ENCODE measurements at places on chromosomes 6 and 20.

- no peak for DNase-seq
These were observed 78.9 kb downstream of the FAM217A start for GRCh38 chr6:3999800-4000661.

DNA sequence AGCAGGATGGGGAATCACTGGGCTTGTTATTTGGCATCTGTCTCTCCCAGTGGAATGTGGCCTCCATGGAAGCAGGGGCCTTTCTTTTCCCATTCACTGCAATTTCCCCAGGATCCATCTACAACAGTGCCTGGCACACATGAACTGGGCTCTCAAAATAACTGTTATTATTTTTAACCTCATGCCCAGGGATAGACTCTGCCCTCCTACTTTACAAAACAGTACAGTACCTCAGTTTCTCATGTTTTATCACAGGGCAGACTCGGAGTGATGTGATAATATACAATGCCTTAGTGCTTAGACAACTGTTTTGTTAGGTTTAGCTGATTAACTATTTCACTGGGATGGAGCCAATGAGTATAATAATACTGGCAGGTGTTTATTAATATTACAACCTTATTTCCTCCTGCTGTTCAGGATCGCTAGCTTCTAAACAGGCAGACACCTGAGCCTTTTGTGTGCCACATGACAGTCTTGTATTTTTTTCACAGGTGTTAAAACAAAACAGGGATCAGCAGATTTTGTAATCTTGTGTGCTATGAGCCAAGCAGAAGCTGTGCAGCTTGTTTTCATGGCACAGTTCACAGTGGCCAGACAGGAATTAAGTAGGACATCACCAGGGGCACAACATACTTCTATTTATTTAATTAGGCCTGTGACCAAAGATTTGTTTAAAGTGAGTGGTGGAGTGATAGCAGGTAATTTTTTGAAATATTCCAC is 157.7 kb upstream of the EYA4 start:
- DNase-seq, result no peak

DNA sequence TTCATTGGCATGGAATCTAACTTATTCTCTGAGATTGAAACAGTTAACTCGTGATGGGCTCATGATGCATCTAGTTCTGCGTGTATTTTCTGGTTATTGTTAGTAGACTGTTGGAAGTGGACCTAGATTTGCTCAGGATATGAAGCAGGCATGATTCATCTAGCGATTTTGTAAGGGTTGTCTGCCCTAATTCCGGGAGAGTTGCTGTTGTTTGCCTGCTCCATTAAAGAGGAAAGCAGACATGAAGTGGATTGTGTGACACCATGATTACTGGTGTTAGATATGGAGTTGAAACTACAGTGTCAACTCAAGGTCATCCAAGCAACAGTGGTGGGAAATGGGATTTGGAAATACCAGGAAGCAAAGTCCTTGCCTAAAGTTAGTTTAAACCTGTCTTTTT is 41.0 kb downstream of the SOX4 start:
- DNase-seq, result no peak

DNA sequence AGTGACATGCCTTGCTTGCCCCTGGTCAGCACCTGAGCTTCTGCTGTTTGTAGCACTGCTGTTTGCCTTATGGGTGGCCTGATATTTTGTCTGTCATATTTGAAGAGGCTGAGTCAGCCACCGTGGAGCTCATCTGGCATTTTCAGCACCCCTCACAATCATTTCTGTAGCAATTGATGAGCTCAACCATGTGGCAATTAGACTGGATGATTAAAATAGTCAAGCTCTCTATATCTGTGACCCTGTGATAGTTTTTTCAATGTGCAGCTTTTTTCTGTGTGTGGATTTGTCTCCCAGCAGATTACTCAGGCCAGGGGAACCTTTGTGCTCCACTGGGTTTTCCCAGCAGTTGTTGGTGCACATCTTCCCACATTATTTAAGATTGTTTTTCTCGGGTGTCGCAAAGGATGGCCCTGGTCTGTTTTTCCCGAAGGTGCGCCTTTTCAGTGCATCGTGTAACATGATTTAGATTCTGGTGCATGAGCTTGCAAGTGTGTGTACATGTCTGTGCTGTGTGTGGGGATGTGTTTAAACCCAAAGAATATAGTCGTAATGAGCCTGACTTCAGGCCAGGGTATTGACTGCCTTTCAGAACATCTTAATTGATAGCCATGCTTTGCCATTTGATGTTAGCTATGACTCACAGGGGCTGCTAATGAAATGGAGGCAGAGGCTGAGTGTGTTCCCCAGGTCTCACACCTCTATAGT is 31.6 kb upstream of the GLP1R start:
- DNase-seq, result no peak

GRCh38 chr20:4490045-4490444 is 231.7 kb upstream of the PRND start:
- no peak for DNase-seq

GRCh38 chr6:30862156-30862875 is 22.0 kb upstream of the DDR1 start:
- no peak for DNase-seq

- DNase-seq, result no peak
These were observed 32.5 kb upstream of the LYRM2 start for GRCh38 chr6:89670935-89671565.

DNA sequence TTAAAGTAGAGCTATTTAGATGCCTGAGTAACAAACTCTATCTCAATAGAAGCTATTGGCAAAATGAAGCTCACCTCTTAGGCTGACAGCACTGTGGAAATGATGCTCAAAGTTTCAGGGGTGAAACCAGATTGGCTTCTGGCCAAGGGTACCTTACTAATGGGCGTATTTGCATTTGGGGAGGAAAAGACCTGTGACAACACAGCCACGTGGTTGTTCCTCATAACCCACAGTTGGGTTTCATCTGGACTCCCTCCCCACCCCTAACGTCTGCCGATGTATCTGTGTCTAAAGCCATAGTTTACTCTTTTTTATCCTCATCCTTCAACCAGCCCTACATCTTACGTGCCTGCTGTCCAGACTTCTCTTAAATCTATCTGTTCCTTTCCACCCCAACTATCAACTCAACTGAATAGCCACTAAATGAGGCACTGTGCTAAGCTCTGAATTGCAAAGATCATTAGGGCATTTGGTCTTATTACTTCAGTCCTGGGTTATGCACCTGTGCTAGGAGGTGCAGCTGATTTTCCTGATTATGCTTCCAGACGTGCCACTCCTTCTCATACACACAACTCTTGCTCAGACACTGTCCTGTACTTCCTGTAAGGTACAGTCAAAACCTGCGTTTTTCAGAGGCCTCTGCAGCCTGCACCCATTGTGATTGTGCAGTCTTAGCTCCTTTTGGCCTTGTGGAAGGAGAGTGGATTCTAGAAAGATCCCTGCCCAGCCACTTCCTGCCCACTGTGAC is 80.6 kb upstream of the ARMC2 start:
- no peak for DNase-seq

DNA sequence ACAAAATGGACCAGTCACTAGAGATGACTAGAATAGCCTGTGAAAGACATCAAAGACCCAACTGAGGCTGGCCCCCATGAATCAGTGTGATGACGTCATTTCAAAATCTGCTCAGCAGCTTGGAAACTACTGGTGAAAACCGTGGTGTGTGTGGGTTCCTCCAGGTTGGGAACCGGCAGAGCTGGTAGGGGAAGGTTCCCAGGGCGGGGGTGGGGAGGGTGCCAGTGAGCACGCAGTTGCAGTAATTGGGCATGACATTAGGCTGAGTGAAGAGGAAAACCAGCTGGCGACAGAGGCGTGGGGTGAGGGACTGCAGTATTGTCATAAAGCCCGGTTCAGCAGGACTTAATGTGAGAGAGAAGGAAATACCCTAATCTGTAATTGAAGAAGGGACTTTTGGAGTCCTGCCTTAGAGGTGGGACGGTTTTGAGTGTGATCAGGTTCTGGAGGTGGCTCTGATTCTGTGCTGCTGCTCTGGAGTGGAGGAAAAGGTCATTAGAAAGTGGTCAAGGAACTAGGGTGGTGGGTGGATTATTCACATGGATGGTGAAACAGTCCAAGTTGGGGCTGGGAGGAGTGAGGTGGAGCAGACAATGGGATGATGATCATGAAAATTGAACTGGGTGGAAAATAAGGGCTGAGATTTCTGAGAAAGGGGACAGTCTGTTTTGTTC is 52.0 kb upstream of the MTHFD1L start:
- no peak for DNase-seq

GRCh38 chr20:9628141-9628540 is 113.8 kb downstream of the LAMP5 start:
- DNase-seq, result no peak

DNA sequence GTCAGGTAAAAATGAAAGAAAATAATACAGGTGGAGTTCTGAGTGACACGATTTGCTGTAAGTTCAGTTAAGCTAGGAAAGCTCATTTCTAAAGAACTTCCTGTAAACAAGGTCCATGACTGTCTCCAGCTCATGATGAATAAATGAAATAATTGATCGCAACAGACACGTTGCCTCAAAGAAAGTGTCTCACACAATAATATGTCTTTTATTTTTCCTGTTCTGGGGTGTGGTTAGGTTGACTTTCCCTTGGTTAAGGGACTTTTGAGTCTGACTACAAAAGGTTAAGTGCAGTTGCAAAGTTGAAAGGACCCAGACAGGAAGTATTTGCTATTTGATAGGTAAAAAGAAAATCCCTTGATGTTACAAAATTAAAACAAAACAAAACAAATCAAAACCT is 304.2 kb upstream of the PRDM1 start:
- DNase-seq, result no peak

DNA sequence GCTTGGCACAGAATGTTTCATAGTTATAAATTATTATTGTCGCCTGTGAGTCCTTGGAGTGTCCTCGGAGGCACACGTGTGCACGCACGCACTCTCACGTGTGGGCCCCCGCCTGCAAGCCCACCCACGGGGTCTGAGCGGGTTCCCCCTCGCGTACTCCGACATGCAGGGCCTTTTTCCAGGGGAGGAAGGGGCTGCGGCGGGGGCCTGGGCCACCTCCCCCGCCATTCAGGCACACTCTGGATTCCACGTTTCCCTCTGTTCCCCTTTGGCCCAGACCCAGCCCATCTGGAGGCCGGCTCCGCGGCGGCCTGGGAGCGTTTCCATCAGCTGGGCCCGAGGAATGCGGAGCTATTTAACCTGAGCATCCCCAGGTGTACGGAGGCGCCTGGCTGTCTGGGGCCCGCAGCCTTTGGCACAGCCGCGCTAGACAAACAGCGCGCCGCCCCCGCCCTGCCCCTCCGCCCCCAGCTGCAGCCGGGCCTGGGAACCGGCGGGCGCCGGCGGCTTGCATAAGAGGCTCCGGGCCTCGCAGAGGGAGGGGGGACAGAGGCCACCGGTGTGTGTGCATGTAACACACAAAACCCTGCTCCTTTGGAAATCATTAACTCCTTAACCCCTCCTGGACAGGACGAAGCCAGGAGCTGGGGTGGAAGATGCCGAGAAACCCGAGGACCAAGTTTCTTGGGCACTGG is 3.3 kb downstream of the ID1 start:
- DNase-seq, result no peak

DNA sequence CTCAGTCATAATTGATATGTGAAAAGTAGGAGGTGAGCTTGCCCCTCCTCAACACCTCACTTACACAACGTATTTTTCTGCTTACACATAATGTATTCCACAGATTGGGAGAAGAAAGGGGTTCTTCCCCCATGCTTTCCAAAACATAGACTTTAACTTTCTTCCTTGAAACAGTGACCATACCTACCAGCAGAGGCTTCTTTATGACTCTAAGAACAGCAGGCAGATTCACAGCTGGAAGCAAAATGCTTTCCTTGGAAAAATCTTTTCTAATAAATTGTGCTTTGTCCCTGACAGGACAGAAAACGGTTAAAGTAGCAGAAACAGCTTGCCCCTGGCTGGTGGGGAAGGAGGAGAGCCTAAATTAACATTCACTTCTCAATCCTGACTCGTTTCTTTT is 629.1 kb upstream of the IMPG1 start:
- DNase-seq, result no peak

GRCh38 chr6:105346052-105346451 is 56.8 kb downstream of the PREP start:
- no peak for DNase-seq

DNA sequence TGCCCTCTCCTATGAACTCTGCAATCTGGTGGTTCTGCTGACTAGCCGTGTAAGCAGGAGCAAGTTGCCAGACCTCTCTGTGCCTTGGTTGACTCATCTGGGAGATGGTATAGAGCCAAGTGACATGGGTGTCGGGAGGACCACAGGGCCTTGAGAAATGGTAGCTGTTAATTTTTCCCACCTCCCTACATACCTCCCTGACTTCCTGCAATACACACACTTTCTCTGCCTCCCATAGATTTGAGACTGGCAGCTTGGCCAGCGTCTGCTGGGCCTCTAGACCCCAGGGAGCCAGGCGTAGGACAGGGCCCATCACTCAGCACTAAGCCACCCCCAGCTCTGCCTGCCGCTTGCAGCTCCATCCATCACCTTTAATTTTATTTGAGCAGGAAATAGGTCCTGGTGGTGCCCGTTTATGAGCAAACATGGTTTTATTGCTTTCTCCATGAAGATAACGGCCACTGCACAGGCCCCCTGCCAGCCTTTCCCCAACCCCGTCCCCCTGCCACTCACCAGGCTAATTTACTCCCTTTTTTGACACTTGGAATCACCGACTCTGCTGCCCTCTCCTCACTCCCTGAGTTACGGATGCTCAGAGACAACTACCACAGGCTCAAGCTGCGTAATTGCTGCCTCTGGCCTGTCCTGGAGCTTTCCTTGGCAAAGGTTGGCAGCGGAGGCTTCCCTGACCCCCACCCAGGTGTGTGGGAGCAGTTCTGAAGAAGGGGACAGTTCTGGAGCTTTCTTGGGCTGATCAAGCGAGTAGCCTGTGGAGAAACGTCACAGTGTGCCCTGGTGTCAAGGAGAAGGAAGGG is 11.1 kb downstream of the GLP1R start:
- no peak for DNase-seq

- no peak for DNase-seq
These were observed 265.1 kb upstream of the CITED2 start for GRCh38 chr6:139639507-139639906.

DNA sequence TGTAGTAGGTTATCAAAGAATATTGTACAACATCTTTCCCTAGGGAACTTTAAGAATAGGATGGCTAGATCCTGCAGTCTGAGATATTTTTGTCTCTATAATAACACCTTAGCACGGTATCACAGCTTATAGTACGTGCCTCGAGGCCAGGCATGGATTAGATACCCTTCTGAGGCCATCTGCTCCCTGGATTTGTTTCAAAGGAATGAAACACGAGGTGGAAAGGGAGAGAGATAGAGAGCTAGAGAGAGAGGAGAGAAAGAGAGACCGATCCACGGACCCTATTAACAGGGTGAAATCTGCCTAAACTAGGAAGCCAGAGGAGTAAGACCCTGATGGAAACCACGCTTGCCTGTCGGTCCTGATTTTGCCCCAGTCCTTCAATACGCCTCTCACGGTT is 92.5 kb downstream of the CD83 start:
- DNase-seq, result no peak

- no peak for DNase-seq
These were observed 333.2 kb upstream of the PLCB4 start for GRCh38 chr20:8735674-8736073.

DNA sequence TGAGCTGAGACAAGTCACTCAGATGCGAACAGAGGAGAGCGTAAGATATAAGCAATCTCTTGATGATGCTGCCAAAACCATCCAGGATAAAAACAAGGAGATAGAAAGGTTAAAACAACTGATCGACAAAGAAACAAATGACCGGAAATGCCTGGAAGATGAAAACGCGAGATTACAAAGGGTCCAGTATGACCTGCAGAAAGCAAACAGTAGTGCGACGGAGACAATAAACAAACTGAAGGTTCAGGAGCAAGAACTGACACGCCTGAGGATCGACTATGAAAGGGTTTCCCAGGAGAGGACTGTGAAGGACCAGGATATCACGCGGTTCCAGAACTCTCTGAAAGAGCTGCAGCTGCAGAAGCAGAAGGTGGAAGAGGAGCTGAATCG is 9.5 kb upstream of the SNRNP48 start:
- DNase-seq, result no peak

GRCh38 chr6:73586416-73586974 is 65.7 kb upstream of the EEF1A1 start:
- DNase-seq, result no peak
